ENCODE measurements at places on chromosomes 7 and 10. TPM values are rescaled to one million over a fixed set of nuclear protein-coding genes. Genes with fewer than 3 reads are reported as not detected.

GRCh38 chr10:115774721-115775120, 498.3 kb downstream of the GFRA1 start:
- no peak for DNase-seq
- no peak overlapping the region for H3K27ac ChIP-seq
- no peaks in the 10 kb centered on the region for H3K4me1 ChIP-seq
- no peaks in the 10 kb centered on the region for H3K27me3 ChIP-seq

Gene NPY4R2
- not detected for total RNA-seq

DNA sequence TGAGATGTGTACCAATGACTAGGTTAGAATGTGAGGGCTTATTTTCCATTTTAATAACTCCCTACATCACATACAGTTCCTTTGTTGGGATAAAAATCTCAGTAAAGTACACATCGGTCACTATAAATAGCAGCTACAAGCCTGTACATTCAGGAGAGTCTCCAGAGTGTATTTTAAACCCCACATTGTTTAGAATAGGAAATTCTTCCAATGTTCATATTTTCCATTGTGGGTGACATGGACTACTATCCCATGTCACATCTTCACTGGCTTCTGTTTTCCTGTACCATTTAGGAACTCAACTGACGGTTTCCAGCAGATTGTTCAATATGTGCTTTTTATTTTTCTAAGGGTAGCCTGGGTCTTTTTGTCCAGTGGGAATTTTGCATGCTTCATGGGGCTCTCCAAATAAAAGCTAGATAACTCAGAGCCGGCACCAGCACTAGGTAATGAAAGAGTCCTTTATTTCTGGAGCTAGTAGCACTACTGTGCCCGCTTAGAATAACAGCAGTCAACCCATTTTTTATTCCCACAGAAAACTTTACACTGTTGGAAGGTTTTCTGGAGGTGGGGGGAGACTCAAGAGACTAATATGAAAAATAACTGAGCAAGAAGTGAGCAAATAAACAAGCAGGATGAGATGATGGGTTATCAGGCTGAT, 100.5 kb downstream of the CALD1 start:
- H3K36me3 ChIP-seq: no peaks in the 10 kb centered on the region
- H3K4me1 ChIP-seq: no peaks in the 10 kb centered on the region
- H3K27me3 ChIP-seq: peaks cover 12% of the 10 kb centered on the region
- no peak overlapping the region for H3K27ac ChIP-seq

GRCh38 chr10:88048312-88048711, 184.9 kb downstream of the PTEN start:
- no peaks in the 10 kb centered on the region for H3K27me3 ChIP-seq
- peaks cover 6% of the 10 kb centered on the region for H3K4me1 ChIP-seq
- peaks cover 7% of the 10 kb centered on the region for H3K36me3 ChIP-seq

GRCh38 chr10:3986493-3987142, 201.6 kb upstream of the KLF6 start:
- H3K36me3 ChIP-seq: peaks cover 15% of the 10 kb centered on the region
- no peaks in the 10 kb centered on the region for H3K27me3 ChIP-seq
- DNase-seq: no peak
- no peak overlapping the region for H3K27ac ChIP-seq
- no peak overlapping the region for H3K4me3 ChIP-seq

Gene TRIM56
- total RNA-seq: 68.2 TPM

DNA sequence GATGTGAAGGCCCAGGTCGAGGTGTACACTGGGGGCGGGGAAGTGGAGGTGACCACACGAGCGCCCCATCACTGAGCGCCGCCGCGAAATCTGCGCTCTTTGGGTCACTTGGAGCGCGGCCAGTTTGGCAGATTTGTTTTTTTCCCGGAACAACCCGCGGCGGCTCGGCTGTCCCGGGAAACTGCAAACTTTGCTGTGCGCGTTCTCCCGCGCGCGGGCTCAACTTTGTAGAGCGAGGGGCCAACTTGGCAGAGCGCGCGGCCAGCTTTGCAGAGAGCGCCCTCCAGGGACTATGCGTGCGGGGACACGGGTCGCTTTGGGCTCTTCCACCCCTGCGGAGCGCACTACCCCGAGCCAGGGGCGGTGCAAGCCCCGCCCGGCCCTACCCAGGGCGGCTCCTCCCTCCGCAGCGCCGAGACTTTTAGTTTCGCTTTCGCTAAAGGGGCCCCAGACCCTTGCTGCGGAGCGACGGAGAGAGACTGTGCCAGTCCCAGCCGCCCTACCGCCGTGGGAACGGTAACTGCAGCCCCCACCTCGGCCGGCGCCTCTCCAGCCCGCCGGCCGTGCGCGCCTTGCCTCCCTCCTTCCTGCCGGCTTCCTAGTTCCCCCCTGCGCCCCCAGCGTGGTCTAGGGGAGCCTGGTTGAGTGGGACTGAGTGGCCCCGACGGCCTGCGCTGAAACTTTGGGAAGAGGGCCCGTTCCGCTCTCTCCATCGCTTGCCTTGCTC, at the start of gene CASP7:
TSS of gene CASP7 (plus strand) at position 450 of the 727 bp plus-strand sequence. CDS start 17,582 bp downstream, outside the sequence.
- DNase-seq: peak; percentile 92
- peaks cover 9% of the 10 kb centered on the region for H3K27me3 ChIP-seq
- H3K27ac ChIP-seq: peak within 1 kb of the TSS; percentile 98
- peaks cover 32% of the 10 kb centered on the region for H3K36me3 ChIP-seq

Gene USP6NL
- total RNA-seq: 0.49 TPM

Gene GRM8
- not detected for total RNA-seq

Gene TMEM178B
- 1.9 TPM for total RNA-seq

Gene KIAA1549
- total RNA-seq: 1.1 TPM

Measured in activated CD8-positive, alpha-beta memory T cell treated with anti-CD3 and anti-CD28 coated beads, Interleukin-2, amount 10 ng/mL, durations not matched to agents 7 days and 5 days (primary cell).